ENCODE measurements at places on chromosomes 1 and 21. TPM values are rescaled to one million over a fixed set of nuclear protein-coding genes. Genes with fewer than 3 reads are reported as not detected.

DNA sequence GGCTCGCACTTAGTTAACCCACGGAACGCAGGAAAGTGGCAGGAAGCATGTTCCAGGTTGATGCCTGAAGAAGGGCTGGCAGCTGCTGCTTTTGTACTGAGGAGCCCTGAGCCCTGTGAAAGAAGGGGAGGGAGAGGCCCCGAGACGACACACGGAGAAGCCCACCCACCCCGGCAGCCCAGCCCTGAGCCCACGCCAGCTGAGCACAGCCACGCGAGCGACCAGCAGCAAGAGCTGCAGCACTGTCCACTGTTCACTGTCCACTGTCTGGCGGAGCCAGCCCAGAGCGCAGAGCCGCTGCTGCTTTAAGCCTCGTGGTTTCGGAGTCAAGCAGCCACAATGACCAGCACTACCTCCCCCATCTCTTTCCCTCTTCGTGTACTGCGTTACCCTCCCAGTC lies 5.3 kb downstream of the LRRC47 start:
- no peak overlapping the region for H3K27ac ChIP-seq
- no peak overlapping the region for H3K4me3 ChIP-seq
- peaks cover 3% of the 10 kb centered on the region for H3K36me3 ChIP-seq
- H3K27me3 ChIP-seq = peaks cover 1% of the 10 kb centered on the region
- peaks cover 23% of the 10 kb centered on the region for H3K4me1 ChIP-seq

- H3K4me3 ChIP-seq = no peak overlapping the region
- no peaks in the 10 kb centered on the region for H3K4me1 ChIP-seq
- H3K27ac ChIP-seq = no peak overlapping the region
- H3K36me3 ChIP-seq = no peaks in the 10 kb centered on the region
- no peaks in the 10 kb centered on the region for H3K27me3 ChIP-seq
These were observed 13.1 kb downstream of the MAP1LC3C start for GRCh38 chr1:241985787-241986186.

PDE4B gene
- total RNA-seq = 36.1 TPM

DNA sequence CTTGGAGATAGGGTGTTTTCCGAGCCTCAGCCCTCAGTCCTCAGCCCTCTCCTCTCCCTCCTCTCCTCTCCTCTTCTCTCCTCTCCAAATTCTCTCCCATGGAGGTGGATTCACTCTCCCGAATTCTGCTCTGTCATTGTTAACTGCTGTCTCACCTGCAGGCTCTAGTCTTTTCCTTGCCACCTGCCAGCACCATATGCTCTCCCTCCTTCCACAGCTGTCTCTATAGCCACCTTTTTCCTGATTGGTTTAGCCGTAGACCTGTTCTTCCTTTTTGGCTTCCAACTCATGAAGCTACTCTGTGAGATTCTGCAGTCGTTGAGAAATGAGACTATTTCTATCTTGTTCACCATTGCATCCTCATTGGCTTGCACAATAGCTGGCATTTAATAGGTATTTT lies 19.7 kb downstream of the COG2 start:
- H3K27me3 ChIP-seq = no peaks in the 10 kb centered on the region
- H3K4me3 ChIP-seq = no peak overlapping the region
- DNase-seq = no peak
- H3K27ac ChIP-seq = no peak overlapping the region

DNA sequence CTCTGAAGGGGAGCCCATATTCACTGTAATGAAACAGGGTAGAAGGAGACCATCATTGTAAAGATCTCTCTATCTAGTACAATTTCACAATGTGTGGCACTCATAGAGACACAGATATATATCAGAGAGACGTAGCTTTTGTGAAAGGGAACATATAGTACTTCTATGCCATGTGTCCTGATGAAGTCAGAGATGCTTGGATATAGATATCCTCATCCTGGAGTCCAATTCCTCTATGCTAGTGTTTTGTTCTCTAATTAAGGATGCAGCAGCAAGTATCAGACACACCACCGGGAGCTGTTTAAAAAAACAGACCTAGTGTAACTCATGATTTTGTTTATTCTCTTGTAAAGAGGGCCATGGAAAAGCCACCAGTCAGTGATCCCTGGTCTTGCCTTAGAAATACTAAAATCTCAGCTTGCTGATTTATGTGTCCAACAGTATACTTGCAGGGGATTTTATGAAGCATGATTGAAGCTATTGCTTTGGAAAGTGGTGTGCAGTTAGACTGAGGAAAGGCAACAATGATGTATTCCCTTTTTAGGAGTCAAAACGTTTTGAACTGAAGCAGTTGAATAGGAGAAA lies 2.5 kb downstream of the NCAM2 start:
- no peaks in the 10 kb centered on the region for H3K36me3 ChIP-seq
- DNase-seq = no peak
- H3K4me3 ChIP-seq = no peak overlapping the region
- H3K27ac ChIP-seq = no peak overlapping the region

DNA sequence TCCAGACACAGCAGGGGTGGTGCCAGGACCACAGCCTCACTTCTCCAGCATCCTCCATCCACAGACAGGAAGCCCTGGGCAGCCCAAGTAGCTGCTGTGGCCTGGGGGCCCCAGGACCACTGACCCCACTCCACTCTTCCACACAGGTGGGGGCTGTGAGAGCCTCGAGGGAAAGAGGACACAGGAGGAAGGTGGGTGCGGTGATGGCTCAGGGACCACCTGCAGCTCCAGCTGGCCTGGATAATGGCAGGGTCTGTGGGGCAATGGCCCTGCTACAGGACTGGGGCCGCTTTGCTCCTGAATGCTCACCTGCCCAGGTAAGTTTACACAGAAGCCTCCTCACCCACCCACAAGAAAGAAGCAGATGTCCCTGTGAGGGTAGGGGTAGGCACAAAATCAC lies 18.3 kb upstream of the PRSS38 start:
- H3K36me3 ChIP-seq = no peaks in the 10 kb centered on the region
- no peak for DNase-seq
- H3K27ac ChIP-seq = no peak overlapping the region
- H3K4me3 ChIP-seq = no peak overlapping the region
- H3K27me3 ChIP-seq = peaks cover 10% of the 10 kb centered on the region

DNA sequence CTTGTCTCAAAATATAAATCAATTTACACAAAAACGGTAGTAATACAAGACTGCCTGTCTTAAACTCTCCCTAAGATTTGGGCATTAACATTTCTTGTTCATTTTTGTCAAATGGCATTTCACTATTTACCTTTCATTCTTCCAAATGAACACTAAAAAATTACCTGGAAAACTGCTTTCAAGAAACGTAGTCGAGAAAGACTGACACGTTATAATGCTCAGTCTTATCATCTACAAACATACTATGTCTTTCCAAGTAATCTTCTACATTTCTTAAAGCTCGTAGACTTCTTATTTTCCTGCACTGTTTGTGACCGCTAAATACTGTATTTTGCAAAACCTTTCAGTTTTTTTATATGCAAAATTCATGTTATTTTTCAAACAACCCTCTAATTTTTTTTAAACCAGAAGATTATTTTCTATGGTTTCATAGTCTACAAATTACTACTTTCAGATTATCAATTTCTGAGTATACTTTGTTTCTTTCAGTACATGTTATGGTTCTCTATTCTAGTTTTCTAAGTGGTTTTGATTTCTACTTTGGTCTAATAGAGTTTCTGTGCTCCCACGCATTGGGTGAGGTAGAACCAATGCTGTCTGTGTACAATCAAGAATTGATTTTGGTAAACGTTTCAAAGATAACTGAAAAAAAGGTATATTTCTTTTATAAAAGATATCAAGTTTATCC lies 336.4 kb downstream of the SMYD3 start:
- no peaks in the 10 kb centered on the region for H3K4me1 ChIP-seq
- H3K36me3 ChIP-seq = no peaks in the 10 kb centered on the region
- H3K4me3 ChIP-seq = no peak overlapping the region
- no peak for DNase-seq
- H3K27me3 ChIP-seq = no peaks in the 10 kb centered on the region

- H3K4me3 ChIP-seq = peak overlapping the region; percentile 85
- H3K27me3 ChIP-seq = no peaks in the 10 kb centered on the region
- H3K4me1 ChIP-seq = peaks cover 21% of the 10 kb centered on the region
- peaks cover 11% of the 10 kb centered on the region for H3K36me3 ChIP-seq
- H3K27ac ChIP-seq = peak overlapping the region; percentile 79
These were observed 46.5 kb upstream of the PODN start for GRCh38 chr1:53015508-53015860.

GRCh38 chr1:61227857-61228550 lies 145.6 kb downstream of the NFIA start:
- no peaks in the 10 kb centered on the region for H3K36me3 ChIP-seq
- H3K27ac ChIP-seq = no peak overlapping the region
- H3K4me3 ChIP-seq = no peak overlapping the region

GRCh38 chr1:37549341-37549740 lies 4.8 kb downstream of the SNIP1 start:
- peak overlapping the region; percentile 61 for H3K4me3 ChIP-seq
- H3K27ac ChIP-seq = peak overlapping the region; percentile 70
- H3K27me3 ChIP-seq = no peaks in the 10 kb centered on the region
- DNase-seq = no peak
- peaks cover 54% of the 10 kb centered on the region for H3K36me3 ChIP-seq

- no peak for DNase-seq
- H3K4me3 ChIP-seq = no peak overlapping the region
- H3K27ac ChIP-seq = no peak overlapping the region
These were observed 56.5 kb downstream of the FNBP1L start for GRCh38 chr1:93504247-93505033.

CD247 gene
- total RNA-seq = 276 TPM

RNF186 gene
- total RNA-seq = not detected

DNA sequence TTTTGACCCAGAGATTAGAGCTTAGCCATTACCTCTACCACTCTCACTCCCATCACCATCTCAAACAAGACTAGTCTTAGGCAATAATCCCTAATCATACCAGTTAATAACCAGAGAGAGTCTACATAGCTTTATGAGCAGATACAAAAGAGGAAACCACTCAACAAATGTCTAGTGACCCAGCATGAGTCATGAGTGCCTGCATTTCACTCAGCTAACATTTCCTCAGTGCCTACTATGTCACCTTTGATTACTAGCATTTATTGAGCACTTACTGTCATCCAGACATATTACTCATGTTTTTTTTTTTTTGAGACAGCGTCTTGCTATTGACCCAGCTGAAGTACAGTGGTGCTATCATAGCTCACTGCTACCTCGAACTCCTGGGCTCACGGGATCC lies 35.9 kb upstream of the GALNT2 start:
- DNase-seq = no peak
- H3K4me3 ChIP-seq = no peak overlapping the region
- H3K27ac ChIP-seq = no peak overlapping the region
- peaks cover 2% of the 10 kb centered on the region for H3K4me1 ChIP-seq
- H3K36me3 ChIP-seq = peaks cover 2% of the 10 kb centered on the region
- H3K27me3 ChIP-seq = no peaks in the 10 kb centered on the region

DNA sequence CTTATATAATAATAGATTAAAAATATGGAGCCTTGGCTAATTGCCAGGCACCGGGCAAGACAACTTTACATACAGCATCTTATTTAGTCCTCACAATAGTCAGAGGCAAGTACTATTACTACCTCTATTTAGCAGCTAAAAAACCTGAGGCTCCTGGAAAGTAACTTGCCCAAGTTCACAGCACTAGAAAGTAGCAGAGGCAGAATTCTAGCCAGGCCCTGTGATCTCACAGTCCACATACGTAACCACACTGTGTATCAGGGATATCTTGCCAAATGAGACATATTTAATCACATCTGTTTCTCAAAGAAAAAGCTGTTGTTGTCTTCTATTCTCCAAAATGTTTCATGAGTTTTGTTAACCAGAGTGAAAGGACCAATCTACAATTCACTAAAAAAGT lies 378.5 kb downstream of the PLPP3 start:
- H3K27me3 ChIP-seq = no peaks in the 10 kb centered on the region
- DNase-seq = no peak
- H3K4me1 ChIP-seq = no peaks in the 10 kb centered on the region

DNA sequence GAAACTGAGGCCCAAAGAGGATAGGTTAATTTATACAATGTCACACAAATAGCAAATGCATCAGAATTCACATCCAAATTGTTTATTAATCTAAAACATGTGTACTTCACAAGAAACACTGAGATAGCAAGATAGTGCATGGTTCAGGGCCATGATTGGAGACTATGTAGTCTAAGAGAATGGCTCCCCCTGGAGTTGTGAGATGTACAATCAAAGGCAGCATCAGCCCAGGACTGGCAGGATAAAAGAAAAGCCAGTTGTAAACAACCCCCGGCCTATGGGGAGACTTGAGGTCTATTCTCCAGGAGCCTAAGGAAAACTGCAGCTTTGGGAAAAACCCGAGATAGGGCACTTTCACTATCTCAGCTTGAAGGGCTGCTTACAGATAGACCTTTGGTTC lies 511.0 kb downstream of the OMA1 start:
- no peaks in the 10 kb centered on the region for H3K36me3 ChIP-seq
- H3K4me3 ChIP-seq = no peak overlapping the region
- peaks cover 15% of the 10 kb centered on the region for H3K27me3 ChIP-seq

EPHA2 gene
- not detected for total RNA-seq

- DNase-seq = peak; percentile 80
- H3K27me3 ChIP-seq = peaks cover 7% of the 10 kb centered on the region
- no peak overlapping the region for H3K4me3 ChIP-seq
- H3K4me1 ChIP-seq = no peaks in the 10 kb centered on the region
- no peaks in the 10 kb centered on the region for H3K36me3 ChIP-seq
These were observed 129.2 kb upstream of the SYT6 start for GRCh38 chr1:114282751-114283403.

GRCh38 chr1:2544875-2545640 lies 11.1 kb upstream of the TNFRSF14 start:
- no peak overlapping the region for H3K27ac ChIP-seq
- H3K27me3 ChIP-seq = peaks cover 5% of the 10 kb centered on the region
- no peak overlapping the region for H3K4me3 ChIP-seq
- DNase-seq = no peak

SASS6 gene
- 13.6 TPM for total RNA-seq

GRCh38 chr1:201116091-201116490 lies 3.9 kb upstream of the CACNA1S start:
- H3K27ac ChIP-seq = no peak overlapping the region
- H3K36me3 ChIP-seq = no peaks in the 10 kb centered on the region
- DNase-seq = no peak
- H3K4me1 ChIP-seq = peaks cover 5% of the 10 kb centered on the region
- no peak overlapping the region for H3K4me3 ChIP-seq

Data from activated naive CD8-positive, alpha-beta T cell treated with anti-CD3 and anti-CD28 coated beads, Interleukin-2, amount 10 ng/mL, durations not matched to agents 7 days and 5 days (primary cell).